ENCODE measurements at places on chromosomes 2 and 18.
A peak's percentile ranks its signal among the peaks of the same experiment; 100 is the strongest.

GRCh38 chr2:7626139-7626537 is 708.9 kb downstream of the RNF144A start:
- no peak for DNase-seq

DNA sequence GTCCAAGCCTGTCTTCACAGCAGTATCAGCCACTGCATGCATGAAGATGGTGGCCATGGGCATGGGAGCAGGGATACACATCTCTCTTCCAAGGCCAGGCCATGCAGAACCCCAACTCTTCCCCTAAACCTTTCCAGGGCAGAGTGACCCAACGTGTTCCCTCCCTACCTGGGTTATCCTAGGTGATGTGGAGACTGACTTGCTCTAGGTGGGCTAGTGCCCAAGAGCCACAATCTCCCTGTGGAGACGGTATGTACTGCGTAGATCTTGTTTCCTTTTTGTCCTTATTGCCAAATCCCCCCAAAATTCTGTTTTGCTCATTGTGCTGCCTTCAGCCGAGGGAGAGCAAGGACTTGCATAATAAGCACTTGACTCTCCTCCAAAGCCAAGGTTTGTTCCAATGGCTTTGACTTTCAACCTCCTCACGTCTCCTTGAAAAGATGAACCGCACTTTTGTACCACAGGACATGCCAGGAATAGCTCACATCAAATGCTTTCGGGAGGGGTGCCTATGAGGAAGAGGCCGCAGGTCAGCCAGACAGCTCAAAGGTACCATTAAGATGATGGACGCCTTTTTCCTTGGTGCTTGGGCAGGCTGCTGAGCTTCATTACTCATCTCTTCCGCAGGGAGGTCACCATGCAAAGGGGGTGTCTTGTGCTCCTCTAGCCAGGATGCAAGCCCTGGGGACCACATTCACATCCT is 76.2 kb upstream of the GLI2 start:
- no peak for DNase-seq

DNA sequence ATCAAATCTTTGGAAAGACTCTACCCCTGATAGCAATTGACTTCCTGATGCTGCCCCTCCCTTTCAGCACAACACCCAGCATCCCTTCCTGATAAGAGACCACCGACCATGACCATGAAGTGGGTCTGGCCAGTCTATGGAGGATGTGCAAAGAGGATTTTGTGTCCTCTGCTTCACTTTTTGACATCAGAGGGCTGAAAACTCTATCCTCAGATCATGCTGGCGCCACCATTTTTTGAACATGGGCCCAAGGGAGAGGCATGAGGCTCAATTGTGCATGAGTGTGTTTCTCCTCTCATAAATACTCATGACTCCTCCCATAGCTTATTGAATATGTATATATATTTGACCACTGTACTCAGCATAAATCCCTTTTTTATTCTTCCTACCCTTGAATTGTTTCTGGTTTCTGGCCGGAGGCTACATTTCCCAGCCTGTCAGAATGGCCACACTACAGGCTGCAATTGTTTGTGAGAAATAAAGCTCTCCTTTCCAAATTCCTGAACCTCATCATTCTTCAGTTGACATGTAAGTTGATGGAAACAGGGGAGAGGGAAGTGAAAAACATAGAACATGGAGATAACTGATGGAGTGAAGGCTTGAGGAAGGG is 314.1 kb downstream of the MYCN start:
- no peak for DNase-seq

DNA sequence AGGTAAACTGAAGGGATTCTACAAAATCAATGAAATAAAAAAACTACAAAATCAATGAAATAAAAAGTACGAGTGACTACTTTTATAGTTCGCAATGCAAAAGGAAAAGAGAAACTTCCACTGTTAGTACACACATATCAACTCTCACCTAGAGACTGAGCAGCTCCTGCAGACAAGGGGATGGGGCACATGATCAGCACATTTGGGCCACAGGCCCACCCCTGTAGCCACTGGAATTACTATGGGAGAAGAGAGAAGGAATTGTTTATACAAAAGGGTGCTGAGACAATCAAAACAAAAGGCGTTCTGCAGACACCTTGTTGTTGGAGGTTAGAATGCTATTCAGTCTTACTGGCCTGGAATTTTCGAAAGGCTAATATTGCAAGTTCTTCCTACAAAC is 34.7 kb upstream of the CD226 start:
- no peak for DNase-seq

- no peak for DNase-seq
These were observed 386.2 kb upstream of the HNRNPA3 start for GRCh38 chr2:176826356-176826755.

DNA sequence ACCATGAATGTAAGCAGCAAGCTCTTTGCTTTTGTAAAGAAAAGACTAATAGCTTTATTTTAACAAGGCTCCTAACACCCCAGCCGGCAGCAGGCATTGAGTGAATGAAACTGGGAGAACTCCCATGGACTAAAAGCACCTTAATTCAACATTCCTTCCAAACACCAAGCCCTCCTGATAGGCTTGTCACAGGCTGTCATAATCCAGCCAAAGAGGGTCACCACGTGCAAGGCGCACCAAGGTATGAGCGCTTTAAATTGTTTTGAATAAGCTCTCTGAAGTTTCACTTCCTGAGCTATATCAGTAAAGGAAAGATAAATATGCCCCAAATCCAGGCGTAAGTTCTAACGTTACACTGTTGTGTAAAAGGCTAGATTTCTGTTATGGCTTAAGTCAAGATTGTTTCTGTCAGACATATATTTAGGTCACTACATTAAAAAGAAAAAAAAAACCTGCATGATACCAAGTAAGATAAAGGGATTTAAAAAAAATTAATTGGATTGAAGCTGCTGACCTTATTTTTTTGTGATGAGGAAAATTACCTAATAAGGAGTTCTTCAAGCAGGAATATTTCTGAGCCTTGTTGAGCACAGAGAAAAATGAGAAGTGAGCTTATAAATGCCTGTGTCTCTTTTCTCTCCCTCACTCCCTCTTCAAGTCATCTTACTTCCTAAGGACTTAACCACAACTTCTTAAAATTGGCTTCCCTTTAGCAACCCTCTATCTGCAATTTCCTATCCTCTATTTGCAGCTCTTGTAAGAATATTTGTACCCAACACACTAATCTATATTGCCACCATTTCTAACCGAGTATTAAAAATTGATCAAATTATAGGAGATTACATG is 136.1 kb upstream of the NRP2 start:
- no peak for DNase-seq

DNA sequence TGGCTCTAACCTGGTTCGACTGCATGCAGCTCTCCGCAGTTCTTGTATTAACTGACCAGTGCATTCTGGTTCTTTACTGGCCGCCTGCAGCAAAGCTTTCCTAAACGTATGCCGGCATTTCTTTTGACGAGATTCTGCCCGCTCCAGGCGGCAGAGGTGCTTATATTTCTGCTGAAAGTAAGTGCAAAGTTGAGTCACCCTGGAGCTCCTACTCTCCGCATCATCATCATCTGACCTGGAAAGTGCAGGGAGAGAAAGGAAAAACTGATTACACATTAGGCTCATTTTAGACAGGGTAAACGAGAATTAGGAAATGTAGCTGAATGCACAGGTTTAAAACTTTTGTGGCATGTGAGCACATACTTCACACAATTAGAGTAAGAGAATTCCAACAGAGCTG is 57.9 kb downstream of the INO80D start:
- no peak for DNase-seq

- peak; percentile 35 for DNase-seq
These were observed 27.4 kb upstream of the SPR start for GRCh38 chr2:72859831-72860262.

GRCh38 chr18:28108814-28109213 is 68.1 kb downstream of the CDH2 start:
- no peak for DNase-seq

DNA sequence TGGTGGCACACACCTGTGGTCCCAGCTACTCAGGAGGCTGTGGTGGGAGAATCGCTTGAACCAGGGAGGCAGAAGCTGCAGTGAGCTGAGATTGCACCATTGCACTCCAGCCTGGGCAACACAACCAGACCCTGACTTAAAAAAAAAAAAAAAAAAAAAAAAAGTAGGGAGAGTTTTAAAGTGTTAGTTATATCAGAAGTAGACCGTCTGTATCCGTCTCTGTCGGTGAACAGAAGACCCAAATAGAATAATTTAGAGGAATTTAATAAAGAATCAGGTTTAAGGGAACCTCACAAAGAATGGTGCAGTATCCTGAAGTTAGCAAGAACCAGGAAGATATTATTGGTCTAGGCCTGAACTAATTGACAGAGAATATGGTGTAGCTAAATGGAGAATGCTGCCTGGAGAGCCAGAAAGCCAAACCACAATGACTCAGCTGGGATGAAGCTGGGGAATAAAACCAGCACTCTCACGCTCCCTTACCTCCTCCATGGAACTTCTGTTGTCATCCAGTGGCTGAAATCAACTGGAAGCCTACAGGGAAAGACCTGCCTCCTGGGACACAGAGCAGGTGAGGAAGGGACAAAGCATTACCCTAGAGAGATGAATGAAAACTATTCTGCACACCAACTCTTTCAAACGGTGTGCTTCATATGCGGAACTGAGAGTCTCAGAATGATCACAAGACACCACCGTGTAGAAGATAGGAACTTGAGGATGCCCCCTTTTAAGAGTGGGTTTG is 39.1 kb upstream of the PLEKHM3 start:
- DNase-seq, result peak; percentile 56

DNA sequence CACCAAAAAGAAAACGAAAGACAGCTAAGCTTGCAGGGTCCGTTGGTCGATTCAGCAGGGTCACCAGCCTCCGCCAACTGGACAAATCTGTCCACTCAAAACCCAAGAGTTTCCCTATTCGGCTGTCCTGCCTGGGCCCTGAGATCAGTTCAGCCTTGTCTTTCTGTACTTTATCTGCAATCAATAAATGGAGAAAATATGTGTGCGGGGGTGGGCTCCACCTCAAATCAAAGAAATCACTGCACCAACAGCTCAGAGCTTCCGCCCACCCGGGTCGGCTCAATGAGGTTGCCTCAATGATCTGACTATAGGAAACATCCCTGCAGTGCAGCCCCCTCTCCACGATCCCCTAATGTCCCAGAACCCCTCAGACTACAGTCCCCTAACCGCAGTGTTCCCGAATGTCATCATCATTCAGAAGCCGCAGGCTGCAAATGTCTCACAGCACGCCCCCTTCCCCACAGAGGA is 447 bp downstream of the GGCX start:
- no peak for DNase-seq

DNA sequence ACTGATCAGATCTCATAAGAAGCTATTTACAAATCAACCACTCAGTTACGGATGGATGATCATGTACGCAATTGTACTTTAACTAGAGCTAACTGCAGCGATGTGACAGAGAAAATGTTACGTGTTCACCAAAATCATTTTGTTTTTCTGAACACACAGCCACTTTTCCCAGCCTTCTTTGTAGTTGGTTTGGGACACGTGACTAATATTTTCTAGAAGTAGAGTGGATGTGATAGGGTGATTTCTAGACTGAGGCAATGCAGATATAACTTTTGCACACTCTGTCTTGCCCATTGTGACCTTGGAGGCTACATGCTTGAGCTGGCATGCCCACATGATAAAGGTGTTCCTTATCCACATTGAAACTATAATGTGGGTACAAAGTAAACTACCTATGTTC is 9.9 kb upstream of the SLC9A4 start:
- no peak for DNase-seq

DNA sequence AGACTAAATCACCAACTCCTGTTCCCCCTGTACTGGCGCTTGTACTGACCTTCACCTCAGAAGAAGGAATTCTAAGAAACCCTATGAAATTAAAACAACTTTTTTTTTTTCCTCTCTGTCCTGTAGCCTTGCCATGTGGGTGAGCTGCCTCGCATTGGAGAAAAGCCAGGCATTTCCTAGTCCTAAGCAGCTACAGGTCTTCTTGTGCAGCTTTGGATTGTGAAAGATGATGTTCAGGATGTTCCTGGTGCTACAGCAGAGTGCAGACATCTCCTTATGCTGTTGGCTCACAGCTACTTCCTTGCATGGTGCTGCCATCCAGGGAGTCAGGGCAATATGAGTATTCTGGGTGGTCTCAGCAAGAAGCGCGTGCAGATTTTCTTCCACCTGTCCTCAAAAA is 11.9 kb downstream of the PIK3C3 start:
- DNase-seq, result no peak

GRCh38 chr2:17736989-17737388 is 16.6 kb downstream of the SMC6 start:
- no peak for DNase-seq

DNA sequence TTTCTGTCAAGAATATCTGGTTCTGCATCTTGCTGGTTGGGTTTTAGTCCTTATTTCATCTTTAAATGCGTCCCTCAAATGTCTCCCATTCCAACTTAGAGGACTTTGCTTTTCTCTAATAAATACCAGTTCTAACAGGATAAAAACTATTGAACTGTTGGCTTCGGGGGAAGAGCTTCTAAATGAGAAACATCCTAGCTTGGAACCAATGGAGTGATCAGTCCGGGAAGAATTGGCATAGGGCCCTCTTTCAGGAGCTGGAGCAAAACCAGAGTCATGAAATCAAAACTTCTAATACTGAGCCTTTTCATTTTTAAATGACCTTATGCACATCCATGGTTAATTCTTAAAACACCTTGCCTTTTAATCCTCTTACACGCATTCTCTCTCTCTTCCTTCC is 401.6 kb upstream of the SMIM21 start:
- DNase-seq, result no peak

GRCh38 chr2:70977605-70978205 is 725 bp upstream of the ANKRD53 start:
- peak; percentile 43 for DNase-seq

- no peak for DNase-seq
These were observed 29.9 kb downstream of the TPGS2 start for GRCh38 chr18:36798738-36799473.

- no peak for DNase-seq
These were observed 373.6 kb downstream of the NYAP2 start for GRCh38 chr2:225773148-225773547.

- no peak for DNase-seq
These were observed 61.3 kb upstream of the SLC8A1 start for GRCh38 chr2:40513201-40513600.

- DNase-seq, result no peak
These were observed 35.3 kb downstream of the MEIS1 start for GRCh38 chr2:66470199-66470598.

DNA sequence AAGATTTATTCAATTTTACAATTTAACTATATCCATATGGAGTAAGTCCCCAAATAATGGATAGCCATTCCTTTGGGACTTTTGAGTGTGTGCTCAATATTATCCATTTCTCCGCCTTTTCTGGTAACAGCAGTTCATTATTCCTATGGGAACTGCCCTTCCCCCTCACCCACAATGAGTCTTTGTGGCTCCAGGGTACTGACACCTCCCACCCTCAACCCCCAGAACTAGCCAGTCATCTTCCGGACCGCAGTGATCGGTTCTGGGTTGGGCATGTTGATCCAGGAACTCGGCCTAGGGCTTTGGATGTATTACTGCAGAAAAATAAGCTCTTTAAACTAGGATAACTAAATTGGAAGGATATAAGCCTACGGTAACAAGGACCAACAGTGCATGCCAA is 45.4 kb upstream of the CCDC150 start:
- no peak for DNase-seq

GRCh38 chr18:76721207-76721996 is 101.0 kb upstream of the ZNF236 start:
- no peak for DNase-seq

GRCh38 chr18:21074336-21075323 is 37.0 kb downstream of the ROCK1 start:
- no peak for DNase-seq

- no peak for DNase-seq
These were observed 166.1 kb downstream of the ANKRD30B start for GRCh38 chr18:14914121-14914520.

GRCh38 chr18:55504808-55505207 is 83.2 kb downstream of the TCF4 start:
- no peak for DNase-seq

GRCh38 chr2:123080331-123080730 is 944.8 kb upstream of the CNTNAP5 start:
- no peak for DNase-seq

Measured in hematopoietic multipotent progenitor cell treated with erythropoietin and hydrocortisone succinate and interleukin-3 and kit ligand, for 15 days (in vitro differentiated cells).